Small intestine (tissue), 16 donors: ENCODE measurements at places on chromosomes 7 and 10.
A peak's percentile ranks its signal among the peaks of the same experiment; 100 is the strongest.

DNA sequence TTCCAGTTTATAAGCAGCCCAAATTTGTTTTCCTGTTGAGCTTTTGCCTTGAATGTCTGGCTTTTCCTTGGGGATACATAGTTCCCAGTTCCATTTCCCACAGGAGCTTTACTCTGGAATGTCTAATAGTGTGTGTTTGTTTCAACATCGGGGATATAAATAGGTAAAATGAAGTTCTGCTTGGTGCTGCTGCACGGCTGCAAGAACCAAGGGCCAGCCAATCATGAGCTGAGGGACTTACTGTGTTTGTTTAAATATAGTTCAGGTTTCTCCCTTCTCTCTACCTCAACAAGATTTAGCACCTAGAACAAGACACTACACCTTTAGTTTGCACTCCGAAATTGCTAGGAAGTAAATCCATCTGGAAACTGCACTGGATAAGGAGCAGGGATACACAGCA is 43.9 kb downstream of the GRM8 start:
- DNase-seq, result no peak

GRCh38 chr10:77416311-77417135 is 221.1 kb downstream of the KCNMA1 start:
- no peak for DNase-seq

- DNase-seq, result no peak
Observed at GRCh38 chr7:7274782-7275181, 92.4 kb downstream of the C1GALT1 start.

DNA sequence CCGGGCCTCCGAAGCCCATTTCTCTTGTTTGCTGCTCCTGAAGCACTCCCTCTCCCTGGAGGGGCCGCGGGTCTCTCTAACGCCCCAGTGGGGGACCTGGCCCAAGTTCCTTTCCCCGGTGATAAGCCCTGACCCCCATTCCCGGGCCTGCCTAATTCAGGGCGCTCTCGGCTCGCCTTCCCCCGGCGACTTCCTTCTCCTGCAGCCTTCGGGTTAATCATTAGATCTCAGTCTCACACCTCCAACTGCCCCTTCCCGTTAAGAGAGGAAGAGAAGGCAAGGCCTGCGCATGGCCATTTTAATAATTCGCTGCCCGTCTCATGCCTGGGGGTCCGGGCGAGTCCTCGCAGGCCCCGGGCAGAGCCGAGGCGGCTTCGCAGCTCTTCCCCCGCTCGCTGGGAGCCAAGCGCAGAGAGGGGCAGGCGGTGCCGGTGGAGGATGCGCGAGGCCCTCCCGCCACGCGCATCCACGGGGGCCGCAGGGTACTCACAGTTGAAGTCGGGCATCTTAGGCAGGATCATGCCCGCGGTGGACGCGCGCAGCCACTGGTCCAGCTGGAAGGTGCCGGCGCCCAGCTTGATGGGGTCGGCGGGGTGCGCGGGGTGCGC is 1.2 kb downstream of the MNX1 start:
- peak; percentile 89 for DNase-seq

DNA sequence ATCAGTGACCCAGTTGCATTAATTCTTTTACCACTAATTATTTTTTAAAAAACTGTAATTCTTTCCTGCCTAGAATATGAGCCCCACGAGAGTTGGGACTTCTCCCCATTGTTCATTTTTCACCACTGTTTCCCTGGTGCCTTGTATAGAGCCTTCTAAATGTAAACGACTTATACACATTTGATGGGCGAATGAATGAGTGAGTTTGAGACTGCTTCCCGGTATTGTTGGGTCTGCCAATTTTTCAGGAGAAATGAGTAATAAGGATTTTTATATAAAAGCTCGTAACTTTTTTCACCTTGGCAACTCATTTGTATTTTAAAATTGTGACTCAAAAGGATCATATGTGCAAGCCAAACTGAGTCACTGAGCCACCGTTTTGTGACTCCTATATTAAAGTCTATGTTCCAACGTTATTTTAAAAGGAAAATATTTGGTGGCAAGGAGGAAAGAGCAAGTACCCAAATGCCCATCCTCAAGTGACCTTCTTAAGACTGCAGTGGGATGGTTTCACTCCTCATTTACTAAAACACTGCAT is 621.3 kb downstream of the KCNMA1 start:
- no peak for DNase-seq

DNA sequence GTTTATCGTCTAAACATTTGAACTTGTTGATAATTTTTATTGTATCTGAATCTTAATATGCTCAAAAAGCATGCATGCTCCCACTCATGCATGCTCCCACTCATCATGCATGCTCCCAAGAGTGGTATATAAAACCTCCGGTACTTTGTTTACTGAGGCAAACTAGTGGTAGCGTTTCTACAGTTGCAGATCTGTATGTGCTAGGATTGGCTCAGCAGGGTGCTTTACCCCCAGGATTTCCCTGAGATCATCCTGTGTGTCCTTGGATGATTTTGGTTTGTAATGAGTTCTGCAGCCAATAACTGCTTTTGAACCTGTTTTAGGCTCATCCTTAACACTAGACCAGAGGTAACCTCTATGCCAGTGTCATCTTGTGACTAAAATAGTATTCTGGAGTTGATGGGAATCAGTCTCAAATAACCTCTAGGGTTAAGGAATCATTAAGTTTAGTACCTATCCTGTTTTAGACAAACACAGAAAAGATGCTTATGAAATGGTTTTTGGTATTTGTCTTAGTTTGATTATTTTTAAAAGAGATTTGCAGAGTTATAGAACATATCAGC is 40.4 kb downstream of the PHTF2 start:
- DNase-seq, result no peak

DNA sequence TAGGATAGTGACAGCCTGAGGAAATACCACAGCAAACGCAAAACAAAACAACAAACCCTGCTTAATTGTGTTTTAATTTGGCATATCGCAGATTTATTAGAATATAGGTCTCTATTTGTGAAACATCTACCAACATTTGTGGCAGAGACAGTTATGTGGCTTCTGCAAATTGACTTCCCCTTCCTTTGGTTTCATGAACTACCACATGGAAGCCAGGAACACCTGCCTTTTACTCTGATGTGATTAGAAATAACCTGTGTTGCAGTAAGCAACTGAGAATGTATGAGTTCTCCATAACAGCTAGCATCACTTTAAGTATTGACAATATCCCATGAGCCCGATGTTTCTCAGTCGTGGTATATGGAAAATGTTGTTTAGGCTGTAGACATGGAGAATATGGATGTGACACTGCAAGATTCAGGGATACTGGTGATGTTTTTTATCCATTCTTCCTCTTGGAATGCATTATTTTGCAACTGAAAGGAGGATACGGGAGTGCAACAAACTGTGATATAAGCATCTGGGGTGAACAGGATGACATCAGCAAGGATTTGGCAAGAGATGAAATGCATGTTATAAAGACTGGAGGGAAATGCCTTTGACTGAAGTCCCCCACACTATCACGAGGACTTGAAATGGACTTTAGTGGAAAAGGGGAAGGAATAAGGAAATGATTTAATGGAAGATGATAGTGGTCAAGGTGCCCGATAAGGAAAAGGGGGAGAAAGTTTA is 95.9 kb downstream of the CUBN start:
- no peak for DNase-seq

DNA sequence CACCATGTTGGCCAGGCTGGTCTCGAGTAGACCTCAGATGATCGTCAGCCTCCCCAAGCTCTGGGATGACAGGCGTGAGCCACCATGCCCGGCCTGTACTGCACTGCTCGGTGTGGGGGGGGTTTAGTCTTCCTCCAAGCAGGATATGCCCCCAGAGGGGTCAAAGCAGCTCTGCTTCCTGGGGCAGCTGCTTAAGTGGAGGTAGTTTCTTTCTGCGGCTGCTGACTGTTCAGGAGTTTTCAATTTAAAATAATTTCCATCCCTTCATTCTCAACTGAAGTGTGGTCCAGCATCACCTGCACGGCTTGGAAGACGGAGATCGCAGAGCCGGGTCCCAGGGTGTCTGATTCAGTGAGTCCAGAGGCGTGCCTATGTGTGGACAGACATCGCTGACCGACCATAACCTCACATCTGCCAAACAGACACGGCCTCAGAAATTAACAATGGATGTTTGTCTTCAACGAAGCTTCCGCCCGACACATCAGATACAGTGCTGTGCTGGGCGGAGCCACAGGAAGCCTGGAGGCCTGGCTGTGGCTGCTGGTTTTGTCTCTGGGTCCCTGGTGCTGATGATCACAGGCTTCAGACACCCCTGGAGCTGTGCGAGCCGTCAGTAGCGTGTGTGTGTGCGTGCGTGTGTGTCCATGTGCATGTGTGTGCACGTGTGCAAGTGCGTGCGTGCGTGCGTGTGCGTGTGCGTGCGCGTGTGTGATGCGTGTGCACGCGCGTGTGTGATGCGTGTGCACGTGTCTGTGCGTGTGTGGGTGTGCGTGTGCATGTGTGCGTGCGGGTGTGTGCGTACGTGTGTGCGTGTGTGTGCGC is 226.5 kb upstream of the PITRM1 start:
- DNase-seq, result no peak

- DNase-seq, result peak; percentile 81
Observed at GRCh38 chr7:134605978-134606923, 40.4 kb upstream of the BPGM start.
